ENCODE measurements at places on chromosomes 1 and 21.

DNA sequence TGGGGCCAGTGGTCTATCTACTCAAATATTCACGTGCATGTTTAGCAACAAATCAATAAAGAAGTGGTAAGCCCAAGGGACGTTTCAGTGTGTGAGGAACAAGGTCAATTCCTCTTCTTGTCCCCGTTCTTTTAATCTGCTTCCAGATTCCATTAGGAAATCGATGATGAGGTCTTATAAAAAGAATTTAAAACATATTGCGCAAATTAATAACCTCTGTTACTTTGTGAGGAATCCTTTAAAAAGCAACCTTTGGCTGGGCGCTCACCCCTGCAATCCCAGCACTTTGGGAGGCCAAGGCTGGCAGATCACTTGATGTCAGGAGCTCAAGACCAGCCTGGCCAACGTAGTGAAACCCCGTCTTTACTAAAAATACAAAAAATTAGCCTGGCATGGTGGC, 113.0 kb upstream of the TMPRSS2 start:
- no peak for DNase-seq

GRCh38 chr1:234108921-234109320, 204.4 kb downstream of the SLC35F3 start:
- no peak for DNase-seq

DNA sequence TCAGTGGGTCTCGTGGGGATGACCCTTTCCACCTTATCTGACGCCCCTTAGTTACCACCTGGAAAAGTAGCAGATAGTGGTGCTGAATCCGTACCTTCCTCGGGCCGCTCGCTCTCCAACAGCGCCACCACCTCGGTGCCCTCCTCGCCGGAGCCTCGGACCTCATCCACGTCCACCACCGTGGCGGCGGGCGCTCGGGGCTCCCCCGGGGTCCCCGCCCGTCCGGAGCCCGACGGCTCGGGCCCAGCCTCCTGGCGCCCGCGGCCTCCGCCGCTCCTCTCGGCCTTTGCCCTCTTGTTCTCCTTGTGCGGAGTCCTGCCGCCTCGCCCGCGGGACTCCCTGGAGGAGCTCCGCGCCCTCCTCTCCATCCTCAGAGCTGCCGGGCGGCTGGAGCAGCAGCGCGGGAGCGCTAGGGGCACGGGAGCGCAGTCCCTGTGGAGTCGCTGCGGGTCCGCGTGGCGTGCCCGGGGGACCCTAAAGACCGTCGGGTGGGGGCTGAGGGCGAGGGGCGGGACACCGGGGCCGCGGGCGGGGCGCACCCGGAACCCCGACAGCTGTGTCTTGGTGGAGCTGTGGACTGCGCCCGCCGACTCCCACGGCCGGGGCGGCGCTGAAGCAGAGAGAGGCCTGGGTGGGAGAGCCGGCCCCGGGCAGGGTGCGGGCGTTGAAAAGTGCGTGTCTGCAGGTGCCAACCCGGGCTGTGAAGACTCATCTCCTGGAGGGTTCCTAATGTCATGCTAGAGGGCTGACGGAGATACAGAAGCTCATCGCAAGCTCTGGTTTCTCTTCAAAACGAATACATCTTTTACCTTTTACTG, at the start of gene NPHS2:
TSS of gene NPHS2 (minus strand) at position 452 of the 818 bp plus-strand sequence. CDS start at position 368, 84 bp downstream.
- no peak for DNase-seq

DNA sequence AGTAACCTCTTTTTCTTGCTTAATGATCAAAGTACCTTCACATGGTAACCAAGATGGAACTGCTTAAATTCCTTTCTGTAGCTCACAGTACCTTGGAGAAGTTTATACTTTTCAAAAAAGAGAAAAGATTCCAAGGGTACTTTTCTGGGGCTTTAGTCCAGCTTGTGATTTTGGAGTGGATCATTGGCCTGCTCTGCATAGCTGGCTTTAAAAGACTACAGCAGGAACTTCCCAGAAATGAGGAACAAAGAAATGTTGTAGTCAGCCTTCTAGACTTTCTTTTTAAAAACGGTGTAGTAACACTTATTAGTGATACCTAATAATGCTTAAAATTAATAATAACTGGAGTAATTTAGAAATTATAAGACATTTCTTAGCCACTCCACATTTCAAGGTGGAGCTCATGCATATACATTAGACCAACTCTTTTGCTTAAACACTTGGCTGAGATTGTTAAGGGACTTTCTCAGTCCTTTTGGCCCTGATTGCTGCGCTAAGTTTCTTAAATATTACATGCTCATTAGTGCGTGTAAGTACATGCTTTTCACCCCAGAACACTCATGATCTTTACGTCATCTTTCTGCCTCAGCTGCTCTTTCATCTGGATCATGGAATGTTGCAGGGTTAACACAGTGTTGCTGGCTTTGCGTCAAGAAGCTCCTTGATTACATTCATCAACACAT, 57.3 kb downstream of the SDCCAG8 start:
- DNase-seq, result no peak

- no peak for DNase-seq
Measured at GRCh38 chr1:101389547-101389929, 152.7 kb downstream of the S1PR1 start.

DNA sequence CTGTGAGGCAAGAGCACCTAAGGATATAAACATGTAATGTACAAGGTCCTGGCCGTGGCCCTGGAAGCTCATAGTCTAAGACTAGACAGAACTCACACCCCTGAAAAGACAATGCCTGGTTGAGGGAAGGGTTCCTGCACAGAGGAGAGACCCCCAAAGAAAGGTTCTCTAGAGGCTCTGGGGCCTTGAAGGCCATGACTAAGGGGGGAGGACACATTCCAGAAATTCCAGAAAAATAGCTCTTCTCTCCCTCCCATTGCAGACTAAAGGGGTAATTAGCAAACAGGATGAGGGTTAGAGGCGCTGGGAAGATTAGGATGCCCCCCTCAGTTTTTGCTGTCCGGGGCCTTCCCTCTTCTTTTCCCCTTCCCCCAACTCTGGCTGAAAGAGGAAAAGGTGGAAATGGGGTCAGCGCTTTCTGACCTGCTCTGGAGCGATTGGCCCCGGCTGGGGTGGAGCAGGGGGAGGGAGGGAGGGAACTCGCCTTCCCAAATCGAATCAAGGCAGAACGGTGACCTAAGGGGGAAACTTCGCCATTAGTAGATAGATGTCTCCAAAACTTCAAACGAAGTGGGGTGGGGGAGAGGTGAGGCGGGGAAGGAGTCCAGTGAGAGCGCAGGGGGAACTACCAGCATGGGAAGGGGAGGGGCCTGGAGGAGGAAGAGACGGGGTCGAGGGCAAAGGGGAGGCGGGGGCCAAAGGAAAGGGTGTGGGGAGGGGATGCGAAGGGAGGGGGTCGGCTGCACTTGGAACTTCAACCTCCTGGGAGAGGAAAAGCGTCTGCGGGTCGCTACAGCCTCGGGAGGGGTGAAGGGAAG, 11.8 kb downstream of the PAX7 start:
- DNase-seq, result no peak

DNA sequence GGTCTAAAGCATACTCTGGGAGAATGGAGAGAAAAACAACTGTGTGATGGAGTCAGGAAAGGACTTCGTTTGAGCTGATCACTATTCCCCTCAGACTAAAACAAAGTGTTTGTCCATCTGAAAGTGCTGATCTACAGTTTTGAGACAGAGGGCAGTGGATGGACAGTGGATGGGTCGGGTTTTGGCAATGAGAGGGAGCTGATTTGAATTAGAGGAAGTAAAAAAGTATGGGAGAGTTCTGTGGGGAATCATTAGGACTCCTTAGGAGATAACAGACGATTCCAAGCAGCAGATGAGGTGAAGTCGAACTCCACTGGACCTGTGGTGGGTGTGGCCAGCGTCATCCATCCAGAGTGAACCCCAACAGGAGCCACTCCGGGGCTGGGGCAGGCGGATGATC, 62.3 kb downstream of the PTGS2 start:
- DNase-seq, result no peak

DNA sequence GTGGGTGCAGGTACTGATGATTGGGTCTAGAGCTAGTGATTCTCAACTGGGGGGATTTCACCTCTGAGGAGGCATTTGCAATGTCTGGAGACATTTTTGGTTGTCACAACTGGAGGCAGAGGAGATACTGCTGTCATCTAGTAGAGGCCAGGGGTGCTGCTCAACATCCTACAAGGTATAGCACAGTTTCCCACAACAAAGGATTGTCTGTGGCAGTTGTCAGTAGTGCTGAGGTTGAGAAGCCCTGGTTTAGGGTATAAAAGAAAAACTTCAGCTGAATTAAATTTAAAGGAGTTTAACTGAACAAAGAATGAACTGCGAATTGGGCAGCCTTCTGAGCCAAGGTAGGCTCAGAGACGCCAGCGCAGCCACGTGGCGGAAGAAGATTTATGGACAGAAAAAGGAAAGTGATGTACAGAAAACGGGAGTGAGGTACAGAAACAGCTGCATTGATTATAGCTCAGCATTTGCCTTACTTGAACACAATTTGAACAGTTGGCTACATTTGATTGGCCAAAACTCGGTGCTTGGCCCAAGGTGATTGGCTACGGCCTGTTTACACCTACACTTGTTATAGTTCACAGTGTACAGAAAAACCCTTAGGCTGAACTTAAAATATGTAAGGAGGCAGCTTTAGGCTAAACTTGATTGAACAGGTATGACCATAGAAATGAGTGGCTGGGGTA, 40.4 kb downstream of the MPZL1 start:
- DNase-seq, result no peak

- DNase-seq, result no peak
Measured at GRCh38 chr1:213388199-213388598, 337.2 kb downstream of the RPS6KC1 start.

DNA sequence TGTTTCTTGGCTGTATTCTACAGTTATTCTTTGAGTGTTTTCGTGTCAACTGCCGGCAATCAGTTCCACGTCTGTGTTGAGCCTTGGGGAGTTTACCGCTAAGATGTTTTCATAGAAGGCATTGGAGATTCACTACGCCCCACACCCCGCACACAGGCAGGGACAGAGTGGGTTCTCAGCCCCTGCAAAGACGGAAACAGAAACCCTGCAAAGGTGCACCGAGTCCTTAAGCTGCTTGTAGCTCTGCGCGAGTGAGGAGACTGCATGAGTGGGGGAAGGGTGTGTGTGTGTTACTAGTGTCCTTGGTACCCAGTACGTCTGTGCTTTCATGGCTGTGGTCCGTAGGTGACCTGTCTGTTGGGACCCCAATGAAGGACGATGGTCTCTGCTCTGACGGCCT, 1.9 kb downstream of the LHX4 start:
- DNase-seq, result no peak

DNA sequence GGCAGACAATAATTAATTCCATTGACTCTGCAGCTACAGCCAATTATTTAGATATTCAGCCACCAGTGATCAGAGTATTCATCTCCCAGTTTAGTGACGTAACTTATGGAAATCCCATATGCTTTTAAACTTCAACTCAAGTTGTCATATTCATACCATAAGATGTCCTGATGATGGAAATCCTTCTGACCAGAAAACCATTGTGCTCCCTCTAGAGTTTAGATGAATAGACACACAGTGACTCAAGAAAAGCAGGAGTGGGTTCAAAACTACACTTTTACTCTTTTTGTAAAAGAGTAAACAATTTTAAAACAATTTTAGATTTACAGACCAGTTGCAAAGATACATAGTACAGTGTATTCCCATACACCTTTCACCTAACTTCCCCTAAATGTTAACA, 463.7 kb downstream of the KCNT2 start:
- DNase-seq, result no peak

- DNase-seq, result no peak
Measured at GRCh38 chr1:155070158-155070621, 6.7 kb downstream of the EFNA4 start.

DNA sequence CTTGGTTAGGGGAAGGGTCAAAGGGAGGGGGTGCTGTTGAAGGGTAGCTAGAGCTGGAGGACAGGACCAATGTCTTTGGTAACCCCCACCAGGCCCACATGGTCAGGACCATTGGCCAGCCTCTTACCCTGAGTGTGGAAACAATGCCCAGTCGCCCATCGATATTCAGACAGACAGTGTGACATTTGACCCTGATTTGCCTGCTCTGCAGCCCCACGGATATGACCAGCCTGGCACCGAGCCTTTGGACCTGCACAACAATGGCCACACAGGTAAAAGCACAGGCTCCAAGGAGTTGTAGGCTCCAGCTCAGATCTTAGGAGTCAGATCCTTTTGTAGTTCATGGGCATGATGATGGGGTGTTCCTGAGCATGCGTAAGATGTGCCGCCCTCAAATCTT, 3.8 kb downstream of the CA14 start:
- DNase-seq, result no peak
